H54 (cell line): ENCODE measurements at places on chromosomes 5 and 9.

- no peak for DNase-seq
Observed at GRCh38 chr9:135655317-135655716, 7.8 kb upstream of the LCN9 start.

- DNase-seq, result no peak
Observed at GRCh38 chr5:106086352-106086751, 1584.4 kb downstream of the EFNA5 start.

DNA sequence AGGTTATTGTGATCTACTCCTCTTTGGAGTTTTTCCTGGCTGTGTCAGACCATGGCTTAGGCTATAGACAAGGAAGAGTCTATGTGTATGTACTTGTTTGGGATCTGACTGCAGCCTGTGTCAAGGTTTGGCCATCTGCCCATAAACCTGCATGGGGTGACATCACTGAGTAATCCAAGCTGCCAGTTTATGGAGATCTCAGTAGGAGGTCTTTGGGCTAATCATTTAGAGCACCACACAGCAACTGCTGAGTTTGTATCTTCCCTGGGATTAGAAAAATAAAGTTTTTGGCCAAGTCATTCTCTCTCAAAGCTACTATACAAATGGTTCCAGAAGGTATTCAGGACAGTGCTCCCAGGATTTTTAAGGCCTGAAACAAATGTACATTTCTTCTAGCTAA, 65.5 kb upstream of the HSPB3 start:
- peak; percentile 45 for DNase-seq

DNA sequence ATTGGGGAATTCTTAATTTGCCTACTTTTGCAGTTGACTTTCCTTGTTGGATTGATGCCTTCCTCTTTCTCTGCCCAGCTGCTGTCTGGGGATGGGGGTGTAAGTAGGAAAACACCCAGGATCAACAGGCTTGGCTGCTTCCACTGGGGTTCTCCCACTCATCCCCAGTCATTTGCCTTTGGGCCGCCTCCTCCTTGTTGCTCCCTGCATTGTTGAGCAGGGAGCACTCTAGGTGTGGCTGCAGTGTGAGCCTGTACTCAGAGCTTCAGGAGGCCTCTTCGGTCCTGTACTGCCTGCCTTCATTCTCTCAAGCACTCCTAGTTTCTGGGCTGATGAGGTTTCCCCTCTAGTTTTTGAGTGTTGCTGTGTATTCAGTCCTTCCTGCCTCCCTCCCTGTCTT, 12.1 kb downstream of the RHOBTB3 start:
- no peak for DNase-seq

DNA sequence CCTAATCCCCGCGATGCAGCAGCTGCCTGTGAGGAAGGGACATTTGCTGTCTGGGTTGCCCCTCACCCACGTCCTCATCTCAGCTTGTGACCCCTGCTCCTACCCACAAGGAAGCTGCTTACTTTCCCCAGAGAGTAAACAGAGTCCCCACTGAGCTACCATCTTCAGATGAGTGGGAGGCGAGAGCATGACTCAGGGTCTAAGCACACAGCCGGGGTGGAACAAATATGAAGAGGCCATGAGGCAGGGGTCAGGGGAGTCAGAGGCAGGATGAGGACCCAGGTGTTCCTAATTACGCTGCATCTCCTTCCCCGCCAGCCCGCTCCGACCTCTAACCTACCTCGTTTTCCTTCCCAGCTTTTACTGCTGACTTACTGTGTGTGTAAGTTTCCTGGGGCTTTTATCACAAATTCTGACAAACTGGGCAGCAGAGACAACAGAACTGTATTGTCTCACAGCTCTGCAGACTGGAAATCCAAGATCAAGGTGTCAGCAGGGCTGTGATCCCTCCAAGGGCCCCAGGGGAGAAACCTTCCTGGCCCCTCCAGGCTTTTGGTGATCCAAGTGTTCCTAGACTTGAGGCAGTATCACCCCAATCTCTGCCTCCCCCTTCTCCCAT, 94.0 kb upstream of the DNAH5 start:
- DNase-seq, result peak; percentile 61

DNA sequence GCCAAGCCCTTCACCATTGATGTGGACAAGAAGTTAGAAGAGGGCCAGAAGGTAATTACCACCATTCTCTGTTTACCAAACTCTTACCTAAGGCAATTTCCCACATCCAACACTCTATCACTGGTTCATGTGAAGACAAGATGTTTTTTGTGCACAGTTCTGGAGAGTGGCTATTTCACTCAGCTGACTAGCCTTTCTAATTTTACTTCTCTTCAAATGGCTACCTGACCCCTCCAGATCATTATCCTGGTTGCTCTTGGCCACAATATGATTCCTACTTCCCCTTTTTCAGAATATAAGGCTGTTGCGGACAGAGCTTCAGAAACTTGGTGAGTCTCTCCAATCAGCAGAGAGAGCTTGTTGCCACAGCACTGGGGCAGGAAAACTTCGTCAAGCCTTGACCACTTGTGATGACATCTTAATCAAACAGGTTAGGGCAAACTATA, 7.1 kb downstream of the KIF20A start:
- DNase-seq, result no peak

DNA sequence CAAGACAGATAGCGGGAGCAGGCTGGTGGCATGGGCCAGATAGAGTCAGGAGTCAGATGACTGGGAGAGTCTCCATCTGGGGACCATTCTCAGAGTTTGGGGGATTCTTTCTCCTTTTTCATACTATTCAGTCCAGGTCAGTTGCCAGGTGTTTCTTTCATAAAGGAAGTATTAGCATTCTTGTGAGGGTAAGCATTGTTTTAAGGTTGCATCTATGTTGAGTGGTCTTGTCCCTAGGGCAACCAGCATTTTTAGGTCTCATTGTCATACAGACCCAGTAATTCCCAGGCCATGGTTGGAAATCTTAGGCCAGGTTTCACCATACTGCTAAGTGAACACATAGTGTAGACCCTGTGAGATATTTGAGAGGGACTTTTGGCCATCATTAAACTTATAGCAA, 122.3 kb upstream of the POC5 start:
- DNase-seq, result no peak

GRCh38 chr9:121836366-121836885, 185.0 kb downstream of the DAB2IP start:
- DNase-seq, result no peak

DNA sequence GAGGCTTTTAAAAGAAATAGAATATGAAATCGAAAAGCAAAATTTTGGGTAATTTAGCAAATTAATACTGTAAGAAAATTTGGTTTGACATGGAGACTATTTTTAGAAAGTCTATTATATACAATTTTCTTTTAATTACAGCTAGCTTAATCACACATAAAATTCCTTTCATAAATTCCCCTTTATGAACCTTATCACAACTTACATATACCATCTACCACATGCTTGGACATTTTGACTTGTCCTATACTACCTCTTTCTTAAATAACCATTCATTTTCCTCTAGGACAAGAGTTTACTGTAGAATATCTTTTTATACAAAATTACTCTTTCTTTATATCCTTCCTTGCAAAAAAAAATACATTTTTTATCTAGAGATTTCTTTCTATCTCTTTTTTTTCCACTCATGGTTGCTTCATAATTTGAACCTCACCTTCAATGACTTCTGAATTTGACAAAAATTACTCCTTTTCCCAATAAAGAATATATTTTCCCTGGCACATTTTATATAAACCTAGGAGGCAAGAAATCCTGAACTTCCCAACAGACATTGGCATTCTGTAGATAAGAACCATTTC, 34.0 kb upstream of the SYK start:
- no peak for DNase-seq

DNA sequence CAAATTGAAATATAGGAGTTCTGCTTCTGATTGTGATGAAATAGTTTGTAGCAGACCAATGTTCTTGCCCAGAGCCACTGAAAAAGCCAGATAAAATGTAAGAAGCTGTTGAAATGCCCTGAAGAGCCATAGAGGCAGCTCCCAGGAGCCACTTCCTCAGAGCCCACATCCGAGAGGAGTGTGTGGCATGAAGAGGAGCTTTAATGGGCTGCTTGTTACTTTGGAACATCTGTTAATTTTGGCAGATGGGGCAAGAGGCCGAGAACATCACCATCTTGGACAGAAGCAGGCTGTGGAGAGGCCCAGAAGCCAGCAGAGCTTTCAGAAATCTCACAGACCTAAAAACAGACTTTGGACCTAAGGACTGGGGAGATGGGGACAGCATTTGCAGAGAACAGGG, 370.8 kb downstream of the GADD45G start:
- no peak for DNase-seq

DNA sequence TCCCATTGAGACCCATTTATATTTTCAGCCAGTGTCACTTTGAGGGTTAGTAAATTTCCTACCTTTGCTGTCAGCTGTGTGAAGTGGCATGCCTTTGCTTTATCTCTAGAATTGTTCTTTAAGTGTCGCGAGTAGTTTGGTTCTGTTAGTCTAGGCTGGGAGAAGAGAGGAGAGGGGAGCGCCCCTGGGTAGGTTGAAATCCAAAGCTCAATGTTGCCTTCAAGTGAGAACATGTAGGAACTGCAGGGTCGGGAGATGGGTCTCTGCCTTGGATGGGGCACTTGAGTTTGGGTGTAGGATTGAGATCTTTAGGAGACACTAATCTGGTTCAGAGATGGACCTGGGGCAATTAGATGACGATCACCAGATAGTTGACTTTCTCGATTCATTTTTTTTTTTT, 46.3 kb downstream of the STC2 start:
- no peak for DNase-seq

- DNase-seq, result no peak
Observed at GRCh38 chr5:45355189-45355992, 340.8 kb downstream of the HCN1 start.

GRCh38 chr9:91897201-91897600, 52.8 kb downstream of the ROR2 start:
- DNase-seq, result no peak

DNA sequence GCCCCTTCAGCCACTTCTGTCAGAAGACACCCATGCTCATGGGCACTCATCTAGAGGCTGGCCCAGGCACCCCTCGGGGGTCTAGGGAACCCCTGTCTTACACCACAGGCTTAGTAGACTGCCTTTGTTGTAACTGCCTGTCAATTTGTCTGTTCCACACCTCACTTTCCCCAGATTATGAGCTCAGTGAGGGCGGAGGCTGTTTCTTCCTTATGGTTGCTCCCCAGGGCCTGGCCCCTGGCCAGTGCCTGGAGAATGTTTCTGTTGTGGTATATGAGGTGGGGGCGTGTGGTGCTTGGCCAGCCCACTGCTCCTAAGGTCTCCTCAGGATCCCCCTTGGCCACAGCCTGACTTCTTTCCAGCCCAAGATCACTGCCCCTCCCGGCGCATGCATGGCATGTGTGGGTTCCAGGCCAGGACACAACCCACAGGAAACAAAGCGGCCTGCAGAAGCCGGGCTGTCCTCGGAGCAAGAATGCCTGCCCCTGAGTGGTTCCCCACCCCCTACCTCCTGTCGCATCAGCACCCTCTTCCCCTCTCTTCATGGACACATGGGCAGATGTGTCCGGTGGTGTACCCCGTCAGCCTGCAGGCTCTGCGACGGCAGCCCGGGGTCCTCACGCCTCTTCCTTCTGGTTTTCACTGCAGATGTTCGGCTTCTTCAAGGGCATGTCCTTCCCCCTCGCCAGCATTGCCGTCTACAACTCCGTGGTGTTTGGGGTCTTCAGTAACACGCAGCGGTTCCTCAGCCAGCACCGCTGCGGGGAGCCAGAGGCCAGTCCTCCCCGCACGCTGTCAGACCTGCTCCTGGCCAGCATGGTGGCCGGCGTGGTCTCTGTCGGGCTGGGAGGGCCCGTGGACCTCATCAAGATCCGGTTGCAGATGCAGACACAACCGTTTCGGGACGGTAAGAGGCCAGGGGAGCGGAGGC, 17.7 kb downstream of the SLC25A48 start:
- no peak for DNase-seq

DNA sequence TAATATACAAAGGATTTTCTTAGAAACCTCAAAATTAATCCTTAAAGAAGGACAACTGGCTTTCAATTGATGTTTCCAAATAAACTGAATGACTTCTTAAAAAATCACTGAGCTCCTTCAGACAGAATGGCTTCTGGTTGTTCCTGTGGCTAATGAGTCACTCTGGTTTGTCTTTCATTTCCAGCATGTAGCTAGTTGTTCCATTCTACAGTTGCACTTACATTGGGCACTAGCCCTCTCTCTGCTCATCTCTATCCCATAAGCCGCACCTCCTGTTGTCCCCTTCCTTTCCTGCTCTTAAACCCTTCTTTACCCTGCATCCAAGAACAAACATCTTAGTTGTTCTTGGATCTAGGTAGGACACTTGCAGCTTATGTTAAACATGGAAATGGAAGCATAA, 235.3 kb upstream of the HAPLN1 start:
- no peak for DNase-seq

DNA sequence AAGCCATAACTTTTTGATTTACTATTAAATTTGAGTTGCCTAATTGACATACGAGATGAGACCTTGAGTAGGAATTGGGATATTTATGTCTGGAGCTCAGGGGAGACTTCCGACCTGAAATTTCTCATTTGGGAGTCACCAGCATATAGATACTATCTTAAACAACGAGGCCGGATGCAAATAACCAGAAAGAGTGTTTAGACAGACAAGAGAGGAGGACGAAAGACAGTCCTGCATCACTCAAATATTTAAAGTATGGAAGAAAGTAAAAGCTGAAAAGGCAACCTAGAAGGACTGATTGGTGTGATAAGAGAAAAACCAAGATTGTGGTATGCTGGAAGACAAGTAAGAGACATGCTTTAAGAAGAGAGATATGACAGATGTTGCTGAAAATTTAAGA, 675.0 kb upstream of the NUDT12 start:
- no peak for DNase-seq

DNA sequence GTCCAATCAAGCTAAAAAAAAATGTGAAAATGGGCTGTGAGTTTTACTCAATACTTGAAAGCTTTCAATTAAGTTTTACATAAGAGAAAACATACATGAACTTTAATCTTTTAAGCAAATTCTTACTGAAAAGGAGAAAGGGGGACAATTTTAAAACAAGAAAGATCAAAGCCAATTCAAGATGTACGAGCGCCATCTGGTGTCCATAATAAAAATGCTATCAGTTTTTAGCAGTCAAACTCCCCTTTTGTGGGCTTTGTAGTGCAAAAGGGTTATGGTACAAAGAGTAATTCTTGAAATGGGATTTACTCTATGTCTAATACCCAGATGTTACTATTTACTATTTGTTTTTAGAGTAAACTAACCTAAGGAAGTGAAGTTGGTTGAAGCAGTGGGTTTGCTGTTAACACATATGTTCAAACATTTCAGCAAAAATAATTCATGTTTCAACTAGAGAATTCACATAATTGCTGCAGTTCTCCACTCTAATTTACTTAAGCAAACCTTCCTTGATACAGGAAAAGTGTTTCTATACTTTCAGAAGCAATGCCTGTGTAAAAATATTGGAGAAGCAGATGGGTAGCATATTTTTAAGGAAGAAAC, 228.2 kb upstream of the TYRP1 start:
- DNase-seq, result no peak

- DNase-seq, result no peak
Observed at GRCh38 chr5:19018822-19019221, 969.2 kb downstream of the CDH18 start.
